ENCODE measurements at places on chromosomes 2 and 18.

- no peak for DNase-seq
Observed at GRCh38 chr2:28045676-28046351, 155.3 kb downstream of the BABAM2 start.

DNA sequence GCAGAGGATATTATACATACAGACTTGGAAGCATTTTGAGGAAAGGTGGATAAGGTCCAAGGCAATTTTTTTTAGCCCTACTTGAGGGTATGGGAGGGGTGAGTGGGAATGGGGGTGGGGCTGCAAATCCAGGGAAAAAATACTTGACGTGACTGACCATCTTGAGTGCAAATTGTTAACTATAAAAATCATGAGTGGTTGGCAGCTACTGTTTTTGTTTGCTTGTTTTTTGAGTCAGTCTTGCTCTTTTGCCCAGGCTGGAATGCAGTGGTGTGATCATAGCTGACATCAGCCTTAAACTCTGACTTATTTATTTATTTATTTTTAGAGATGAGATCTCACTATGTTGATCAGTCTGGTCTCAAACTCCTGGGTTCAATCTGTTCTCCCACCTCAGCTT, 458.8 kb downstream of the PIK3C3 start:
- no peak for DNase-seq

DNA sequence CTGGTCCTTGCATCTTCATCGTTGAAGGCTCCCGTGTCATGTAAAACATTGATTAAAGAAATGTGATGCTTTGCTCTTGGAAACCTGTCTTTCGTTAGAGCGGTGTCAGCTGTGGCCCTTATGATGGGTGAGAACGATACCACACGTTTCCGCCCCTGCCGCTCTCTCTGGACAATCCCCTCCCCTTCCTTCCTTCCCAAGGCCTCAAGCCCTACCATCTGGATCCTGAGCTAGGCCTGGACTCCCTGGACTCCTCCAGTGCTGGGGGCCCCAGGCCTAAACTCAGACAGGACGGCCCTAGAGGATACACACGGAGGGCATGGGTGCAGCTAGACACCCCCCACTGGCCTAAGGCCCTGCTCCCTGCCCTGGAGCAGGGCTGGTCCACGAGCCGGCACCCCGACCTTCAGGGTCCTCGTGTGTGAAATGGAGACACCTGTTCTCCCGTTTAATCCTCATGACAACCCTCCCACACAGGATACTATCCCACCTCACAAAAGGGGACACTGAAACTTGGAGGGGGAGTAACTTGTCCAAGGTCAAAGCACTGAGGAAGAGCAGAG, 13.2 kb downstream of the BIN1 start:
- DNase-seq: no peak

DNA sequence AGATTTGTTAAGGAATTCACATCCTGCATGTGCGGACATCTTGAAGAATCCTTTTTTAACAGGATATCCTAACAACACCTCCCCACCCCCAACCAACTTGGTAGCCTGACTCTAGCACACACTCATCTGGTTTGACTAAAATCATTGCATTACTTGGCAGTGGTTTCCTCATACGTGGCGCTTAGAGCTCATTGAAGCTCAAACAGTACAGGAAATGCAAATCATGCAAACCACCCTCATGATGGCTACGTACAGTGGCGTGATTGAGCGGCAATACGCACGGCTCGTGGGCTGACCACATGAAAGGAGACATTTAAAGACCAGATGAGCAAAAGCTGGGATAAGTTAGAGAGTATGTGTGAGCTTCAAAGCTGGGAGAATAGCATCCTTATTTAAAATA, 336.2 kb downstream of the ZEB2 start:
- peak; percentile 0 for DNase-seq

DNA sequence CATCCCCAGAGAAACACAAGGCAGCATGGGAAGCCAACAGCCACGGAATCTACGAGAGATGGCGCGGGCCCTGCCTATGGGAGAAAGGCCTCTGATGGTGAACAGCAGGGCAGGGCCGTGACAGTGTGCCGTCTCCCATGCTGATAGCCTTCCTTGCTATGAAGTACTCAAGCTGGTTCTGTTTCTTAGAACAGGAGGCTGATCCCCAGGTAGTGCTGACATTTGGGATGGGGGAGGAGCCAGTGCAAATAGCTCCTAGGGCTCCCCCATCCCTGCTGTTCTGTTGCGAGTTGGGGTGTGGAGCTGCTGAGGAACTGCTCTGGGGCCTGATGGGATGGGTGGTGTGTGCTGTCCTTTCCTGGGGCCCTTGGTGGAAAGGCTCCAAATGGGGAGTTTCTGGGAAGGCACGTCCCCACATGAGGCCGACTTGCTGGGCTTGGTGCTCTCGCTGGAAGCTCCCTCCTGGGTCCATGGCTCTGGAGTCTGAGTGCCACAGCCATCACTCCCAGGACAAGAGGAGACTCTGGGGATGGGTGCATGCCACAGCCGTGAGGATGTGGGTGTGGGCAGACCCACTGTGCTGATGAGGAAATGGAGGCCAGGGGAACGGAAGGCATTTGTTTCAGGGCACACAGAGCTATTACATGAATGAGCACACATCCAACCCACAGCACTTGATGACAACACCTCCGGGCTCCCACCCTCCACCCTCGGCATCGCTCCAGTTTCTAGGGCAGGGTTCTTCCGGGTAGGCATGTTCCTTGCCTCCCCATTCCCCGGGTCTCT, 246.8 kb downstream of the HDAC4 start:
- no peak for DNase-seq

GRCh38 chr2:29024882-29025430, 43.9 kb downstream of the TOGARAM2 start:
- no peak for DNase-seq

DNA sequence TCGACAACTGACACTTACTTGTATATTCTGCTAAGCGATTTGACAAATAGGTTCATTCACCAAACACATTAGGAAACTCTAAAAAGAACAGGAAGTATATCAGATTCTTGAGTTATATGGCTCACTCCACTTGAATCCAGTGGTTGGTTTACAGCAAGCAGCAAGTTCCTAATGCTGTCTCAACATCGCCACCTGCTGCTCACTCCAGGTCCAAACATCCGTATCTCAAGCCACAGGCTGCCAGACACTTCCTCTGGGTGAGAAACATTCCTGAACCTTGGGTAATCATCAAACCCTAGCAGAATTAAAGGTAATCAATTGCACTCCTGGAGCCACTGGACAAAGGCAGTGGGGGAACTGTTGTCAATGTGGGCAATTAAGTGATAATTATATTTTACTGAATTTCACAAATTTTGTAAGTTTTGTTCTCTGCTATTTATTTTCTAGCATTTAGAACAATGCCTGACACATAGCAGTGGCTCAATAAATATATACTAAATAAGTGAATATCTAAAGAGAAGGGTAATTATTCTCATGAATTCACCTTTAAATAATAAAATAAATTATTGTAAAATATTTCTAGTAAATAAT, 107.1 kb upstream of the TTN start:
- DNase-seq: peak; percentile 48

- DNase-seq: peak; percentile 45
Observed at GRCh38 chr2:218032336-218033171, 29.8 kb upstream of the TNS1 start.

GRCh38 chr18:77052983-77053309, 79.6 kb downstream of the MBP start:
- no peak for DNase-seq

- DNase-seq: no peak
Observed at GRCh38 chr2:69026691-69027459, 13.9 kb downstream of the ANTXR1 start.

- DNase-seq: no peak
Observed at GRCh38 chr2:26989156-26989555, 18.7 kb downstream of the MAPRE3 start.

- DNase-seq: no peak
Observed at GRCh38 chr18:61201511-61201910, 131.7 kb upstream of the CDH20 start.

- no peak for DNase-seq
Observed at GRCh38 chr2:212770240-212770639, 231.6 kb upstream of the ERBB4 start.

- peak; percentile 90 for DNase-seq
Observed at GRCh38 chr2:70686577-70687460, 81.2 kb downstream of the ADD2 start.

- DNase-seq: peak; percentile 84
Observed at GRCh38 chr2:181953881-181954537, 31.6 kb upstream of the PPP1R1C start.

DNA sequence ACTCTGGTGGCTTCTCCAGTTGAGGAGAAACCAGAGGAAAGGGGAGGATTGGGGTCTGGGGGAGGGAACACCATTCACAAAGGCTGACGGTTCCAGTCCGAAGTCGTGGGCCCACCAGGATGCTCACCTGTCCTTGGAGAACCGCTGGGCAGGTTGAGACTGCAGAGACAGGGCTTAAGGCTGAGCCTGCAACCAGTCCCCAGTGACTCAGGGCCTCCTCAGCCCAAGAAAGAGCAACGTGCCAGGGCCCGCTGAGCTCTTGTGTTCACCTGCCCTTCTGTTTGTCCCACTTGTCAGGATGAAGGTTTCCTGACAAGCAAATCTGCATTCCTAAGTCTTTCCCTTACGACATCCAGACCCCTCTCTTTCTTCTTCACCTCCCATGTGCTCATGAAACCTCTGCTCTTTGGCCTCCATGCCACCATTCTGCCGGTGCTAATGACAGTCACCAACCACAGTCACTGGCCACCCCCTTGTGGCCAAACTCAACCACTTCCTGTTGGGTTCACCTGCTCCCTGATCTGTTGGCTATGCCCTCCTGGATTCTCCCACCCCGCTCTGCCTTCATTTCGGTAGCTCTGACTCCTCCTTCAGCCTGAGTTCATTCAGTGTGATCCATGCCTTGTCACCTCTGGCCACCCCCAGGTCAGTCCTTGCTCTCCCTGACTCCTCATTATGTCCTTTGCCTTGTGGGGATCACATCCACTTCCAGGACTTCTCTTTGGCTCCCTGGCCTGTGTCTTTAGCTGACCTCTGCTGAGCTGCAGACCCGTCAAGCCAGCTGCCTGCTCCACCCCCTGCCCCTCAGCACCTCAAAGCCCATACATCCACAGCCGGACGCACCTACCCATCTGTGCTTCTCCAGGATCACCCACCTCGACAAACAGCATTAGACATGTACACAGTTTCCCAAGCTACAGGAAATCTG, 17.6 kb downstream of the EMX1 start:
- DNase-seq: peak; percentile 90

DNA sequence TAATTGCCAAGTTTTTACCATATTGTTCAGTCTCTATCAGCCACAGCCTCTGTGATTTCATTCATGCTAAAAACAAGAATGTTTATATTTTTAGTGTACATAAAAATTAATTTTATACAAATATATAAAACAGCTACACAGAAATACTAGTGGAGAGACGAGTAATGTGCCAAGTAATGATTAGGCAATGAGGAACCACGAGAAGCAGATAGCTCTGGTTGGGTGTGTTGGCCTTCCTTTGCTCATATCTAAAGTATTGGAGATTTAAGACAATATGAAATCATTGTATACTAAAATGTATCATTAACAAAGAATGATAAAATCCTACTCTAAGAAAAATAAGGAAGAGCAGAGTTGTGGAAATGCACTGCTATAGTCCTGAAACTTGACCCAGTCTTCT, 326.7 kb downstream of the AGAP1 start:
- DNase-seq: no peak

DNA sequence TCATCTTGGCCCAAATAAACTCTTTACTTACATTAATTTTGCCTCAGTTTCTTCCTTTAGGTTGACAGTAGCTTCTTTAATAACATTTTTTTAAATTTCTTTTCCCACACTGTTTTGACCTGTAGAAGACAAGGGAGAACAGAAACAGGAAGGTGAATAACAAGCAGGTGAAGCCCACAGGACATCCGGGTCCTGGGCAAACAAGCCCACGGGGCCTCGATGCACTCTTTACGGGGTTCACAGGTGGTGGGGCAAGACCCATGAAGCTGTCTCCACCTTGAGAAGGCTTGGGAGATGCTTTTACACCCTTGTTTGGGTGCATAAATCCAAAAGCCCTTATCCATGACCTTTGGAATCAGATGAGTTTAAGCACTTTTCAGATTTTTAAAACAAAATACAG, 301.0 kb upstream of the MGAT5 start:
- no peak for DNase-seq

DNA sequence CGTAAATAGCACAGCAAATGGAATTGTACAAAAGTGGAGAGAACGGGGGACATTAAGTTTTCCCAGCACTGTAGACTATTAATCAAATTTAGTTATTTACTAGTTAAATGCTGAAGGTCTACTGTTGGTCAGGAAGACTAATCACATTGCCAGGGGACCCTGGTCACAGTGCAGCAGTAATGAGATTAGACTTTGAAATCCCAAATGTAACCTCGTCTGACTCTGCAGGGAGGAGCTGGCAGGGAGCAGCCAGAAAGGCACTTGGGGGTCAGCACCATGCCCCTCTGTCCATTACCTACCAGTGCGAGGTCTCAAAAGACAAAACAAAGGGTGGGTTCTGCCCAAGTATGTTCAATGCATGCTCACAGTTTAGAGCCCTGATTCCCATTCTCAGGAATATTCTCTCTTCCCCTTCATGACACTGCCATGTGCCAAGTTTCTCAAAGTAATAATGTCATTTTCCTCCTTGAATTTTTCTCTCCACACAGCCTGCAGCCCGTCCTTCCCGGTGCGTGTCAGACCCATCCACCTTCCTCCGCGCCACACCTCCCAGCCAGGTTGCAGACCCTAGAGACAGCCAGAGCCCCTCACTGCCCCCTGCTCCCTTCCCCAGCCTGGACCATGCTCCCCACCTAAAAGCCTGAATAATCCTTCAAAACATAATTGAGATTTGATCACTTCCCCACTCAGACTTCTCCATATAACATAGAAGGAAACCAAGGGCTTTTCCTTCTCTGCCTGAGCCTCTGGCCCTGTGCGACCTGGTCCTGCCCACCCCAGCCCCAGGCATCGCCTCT, 52.5 kb downstream of the TMEM18 start:
- DNase-seq: no peak

GRCh38 chr2:96763511-96764252, 3.0 kb downstream of the CNNM4 start:
- DNase-seq: peak; percentile 76

- DNase-seq: no peak
Observed at GRCh38 chr18:32478317-32478716, 7.6 kb upstream of the GAREM1 start.
